ENCODE measurements at places on chromosomes 12 and 14.

- H3K27ac ChIP-seq: no peak overlapping the region
- H3K4me1 ChIP-seq: peaks cover 6% of the 10 kb centered on the region
- no peaks in the 10 kb centered on the region for H3K36me3 ChIP-seq
- H3K4me3 ChIP-seq: no peak overlapping the region
- no peaks in the 10 kb centered on the region for H3K27me3 ChIP-seq
These were observed 23.6 kb upstream of the FOS start for GRCh38 chr14:75254901-75255584.

DNA sequence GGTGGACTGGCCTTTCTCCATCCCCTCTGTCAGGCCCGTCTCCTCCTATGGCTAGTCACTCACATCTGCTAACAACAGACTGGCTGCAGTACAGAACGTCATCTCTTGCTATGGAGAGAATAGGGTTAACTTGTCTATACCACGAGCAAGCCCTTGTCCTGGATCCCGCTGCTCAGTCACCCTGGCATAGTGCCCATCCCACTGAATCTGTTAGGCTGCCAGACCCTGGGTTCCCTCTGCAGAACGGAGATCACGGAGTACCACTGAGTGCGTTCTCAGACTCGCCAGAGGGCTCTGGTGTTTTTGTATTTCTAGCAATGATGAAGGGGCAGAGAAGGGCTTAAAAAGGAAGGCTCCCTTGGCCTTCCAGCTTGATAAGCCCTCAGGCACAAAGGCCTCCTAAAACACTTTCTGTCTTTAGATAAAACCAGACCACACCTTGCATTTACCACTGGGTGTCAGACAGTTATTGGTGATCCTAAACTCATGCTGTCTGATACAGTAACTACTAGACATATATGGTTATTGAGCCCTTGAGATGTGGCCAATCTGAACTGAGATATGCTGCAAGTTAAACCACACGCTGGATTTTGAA is 6.3 kb upstream of the NRIP2 start:
- no peak overlapping the region for H3K4me3 ChIP-seq
- no peak for ATAC-seq
- H3K4me1 ChIP-seq: no peaks in the 10 kb centered on the region

DNA sequence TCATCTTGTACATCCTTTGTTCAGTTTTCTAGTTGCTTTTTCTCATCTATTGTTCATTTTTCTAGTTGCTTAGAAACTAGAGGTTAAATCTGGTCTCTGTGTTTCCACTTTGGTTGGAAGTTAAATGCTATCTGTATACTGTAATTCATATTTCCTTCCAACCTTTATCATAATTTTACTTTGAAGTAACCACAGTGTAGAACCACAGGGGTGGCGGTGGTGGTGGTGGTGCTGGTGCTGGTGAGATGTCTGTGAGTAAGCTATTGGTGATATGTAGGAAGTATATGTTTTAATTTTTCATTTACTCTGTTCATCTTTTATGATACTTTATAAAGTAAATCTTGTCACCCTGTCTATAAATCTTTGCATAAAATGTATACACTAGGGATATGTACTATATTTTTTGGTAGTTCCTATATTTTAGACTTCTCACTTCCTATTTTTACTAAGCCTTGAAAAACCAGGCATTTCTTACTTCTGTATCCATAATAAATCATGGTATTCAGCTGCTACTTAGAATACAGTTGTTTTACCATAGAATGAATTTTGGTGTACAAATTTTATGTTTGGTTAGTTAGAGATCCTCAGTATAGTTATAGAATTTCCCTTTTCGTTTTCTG is 31.9 kb downstream of the CCDC91 start:
- no peak for ATAC-seq
- H3K27ac ChIP-seq: no peak overlapping the region
- H3K27me3 ChIP-seq: no peaks in the 10 kb centered on the region
- H3K4me1 ChIP-seq: no peaks in the 10 kb centered on the region

DNA sequence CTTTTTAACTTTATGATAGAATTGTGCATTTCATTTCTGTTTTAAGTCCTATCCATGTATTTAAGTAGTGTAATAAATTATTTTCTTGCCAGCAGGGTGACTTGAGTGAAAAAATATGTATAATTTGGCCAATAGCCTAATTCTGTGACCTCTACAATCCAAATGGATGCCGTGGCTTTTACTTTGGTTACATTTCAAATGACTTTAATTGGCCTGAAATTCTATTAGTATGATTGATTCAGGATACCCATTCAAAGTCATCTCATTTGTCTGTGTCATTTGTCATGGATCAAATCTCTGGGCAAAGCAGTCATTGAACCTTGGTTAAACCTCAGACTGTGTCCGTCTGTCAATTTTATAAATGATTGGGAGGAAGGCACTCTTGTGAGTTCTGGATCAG is 29.6 kb downstream of the CRADD start:
- H3K4me1 ChIP-seq: peaks cover 37% of the 10 kb centered on the region
- no peak overlapping the region for H3K4me3 ChIP-seq
- H3K27me3 ChIP-seq: no peaks in the 10 kb centered on the region
- H3K27ac ChIP-seq: no peak overlapping the region

- H3K27me3 ChIP-seq: no peaks in the 10 kb centered on the region
- no peaks in the 10 kb centered on the region for H3K4me1 ChIP-seq
- no peak overlapping the region for H3K4me3 ChIP-seq
- no peaks in the 10 kb centered on the region for H3K36me3 ChIP-seq
- no peak for ATAC-seq
These were observed 191.1 kb downstream of the GRIN2B start for GRCh38 chr12:13790317-13790716.

DNA sequence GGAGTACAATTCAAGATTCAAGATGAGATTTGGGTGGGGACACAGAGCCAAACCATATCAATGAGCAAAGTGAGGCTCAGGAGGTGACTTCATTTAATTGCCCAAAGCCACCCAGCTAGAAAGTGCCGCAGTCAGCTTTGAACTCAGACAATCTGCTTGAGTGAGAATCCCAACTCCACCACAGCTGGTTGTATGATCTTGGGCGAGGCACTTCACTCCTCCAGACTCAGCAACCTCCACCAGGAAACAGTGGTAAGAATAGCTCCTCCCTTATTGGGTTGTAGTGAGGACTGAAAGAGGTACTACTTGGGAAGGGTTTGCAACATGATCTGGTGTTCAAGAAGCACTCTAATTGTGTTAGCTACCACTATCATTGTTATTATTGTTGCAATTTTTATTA is 129.2 kb upstream of the RFLNA start:
- H3K36me3 ChIP-seq: no peaks in the 10 kb centered on the region
- no peaks in the 10 kb centered on the region for H3K4me1 ChIP-seq
- H3K4me3 ChIP-seq: no peak overlapping the region
